ENCODE measurements at places on chromosomes 6 and 20.
A peak's percentile ranks its signal among the peaks of the same experiment; 100 is the strongest.

DNA sequence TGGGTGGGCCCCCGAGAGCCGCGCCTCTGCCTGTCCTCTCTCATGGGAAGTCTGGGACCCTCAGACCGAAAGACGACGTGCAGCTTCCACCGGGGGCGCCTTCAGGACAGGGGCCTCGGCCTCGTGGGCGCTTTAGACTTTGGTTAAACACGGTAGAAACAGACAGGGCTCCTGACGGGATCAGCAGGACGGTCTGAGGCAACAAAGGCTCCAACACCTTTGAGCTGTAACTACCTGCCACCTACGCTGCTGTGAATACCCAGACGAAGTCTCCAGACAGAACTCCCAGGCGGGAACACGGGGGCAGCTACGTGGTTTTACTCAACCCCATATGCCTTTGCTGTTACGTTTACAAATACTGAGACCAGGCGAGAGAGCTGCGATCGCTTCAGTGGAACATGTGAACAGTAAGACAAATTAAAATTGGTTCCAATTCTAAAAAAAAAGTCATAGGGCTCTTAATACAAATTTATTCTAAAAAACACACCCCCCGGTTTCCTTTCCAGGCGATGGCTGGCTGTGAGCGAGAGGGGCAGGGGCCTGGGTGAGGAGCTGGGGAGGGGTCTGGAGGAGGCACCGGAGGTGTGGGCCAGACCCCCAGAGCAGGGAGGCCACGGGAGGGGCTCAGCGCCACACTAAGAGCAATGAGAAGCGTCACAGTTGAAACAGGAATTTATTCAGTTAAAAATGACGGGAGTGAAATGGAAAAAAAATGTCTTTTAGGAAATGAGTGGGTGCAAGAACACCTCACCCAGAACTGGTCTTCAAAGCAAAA lies 453.2 kb downstream of the QKI start:
- no peak for DNase-seq

GRCh38 chr6:137699031-137699683 lies 167.9 kb upstream of the TNFAIP3 start:
- DNase-seq = peak; percentile 44

- DNase-seq = peak; percentile 50
Observed at GRCh38 chr6:165245287-165245686, 64.1 kb downstream of the C6orf118 start.

GRCh38 chr6:44022671-44023352 lies 104.4 kb downstream of the MRPL14 start:
- no peak for DNase-seq

DNA sequence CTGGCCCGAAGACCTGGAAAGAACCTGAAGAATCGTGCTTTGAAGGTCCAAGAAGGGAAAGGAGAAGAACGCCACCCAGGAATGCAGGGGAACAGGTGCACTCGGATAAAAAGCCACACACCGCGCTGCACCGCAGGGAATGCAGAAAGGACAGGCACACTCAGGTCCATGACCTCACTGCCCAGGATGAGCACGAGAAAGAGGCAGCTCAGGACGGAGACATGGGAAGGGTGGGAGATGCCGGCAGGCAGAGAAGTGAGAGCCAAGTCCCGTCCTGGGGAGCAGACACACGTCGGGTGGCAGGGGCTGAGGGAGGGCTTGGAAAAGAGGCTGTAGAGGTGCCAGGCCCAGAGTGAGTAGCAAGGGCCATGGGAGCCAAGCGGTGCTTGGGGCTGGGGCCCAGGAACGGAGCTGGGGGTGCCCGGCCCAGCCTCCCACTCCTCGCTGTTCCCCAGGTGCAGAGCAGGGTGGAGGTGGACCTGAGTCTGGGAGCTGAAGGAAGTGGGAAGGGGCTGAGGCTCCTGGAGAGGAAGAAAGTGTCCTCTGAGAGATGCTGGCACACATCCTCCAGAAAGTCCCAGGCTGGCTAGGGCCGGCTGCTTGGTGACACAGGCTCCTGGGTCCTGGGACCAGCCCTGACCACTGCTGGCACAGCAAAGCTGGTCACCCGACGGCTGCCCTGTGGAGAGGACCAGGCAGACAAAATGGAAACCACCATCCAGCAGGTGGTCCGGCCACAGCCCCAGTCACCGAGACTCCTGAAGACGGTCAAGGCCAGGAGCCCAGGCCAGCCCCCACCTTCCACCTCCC lies 91.3 kb downstream of the PSMB1 start:
- no peak for DNase-seq

GRCh38 chr6:97656706-97657350 lies 373.8 kb upstream of the MMS22L start:
- DNase-seq = no peak

DNA sequence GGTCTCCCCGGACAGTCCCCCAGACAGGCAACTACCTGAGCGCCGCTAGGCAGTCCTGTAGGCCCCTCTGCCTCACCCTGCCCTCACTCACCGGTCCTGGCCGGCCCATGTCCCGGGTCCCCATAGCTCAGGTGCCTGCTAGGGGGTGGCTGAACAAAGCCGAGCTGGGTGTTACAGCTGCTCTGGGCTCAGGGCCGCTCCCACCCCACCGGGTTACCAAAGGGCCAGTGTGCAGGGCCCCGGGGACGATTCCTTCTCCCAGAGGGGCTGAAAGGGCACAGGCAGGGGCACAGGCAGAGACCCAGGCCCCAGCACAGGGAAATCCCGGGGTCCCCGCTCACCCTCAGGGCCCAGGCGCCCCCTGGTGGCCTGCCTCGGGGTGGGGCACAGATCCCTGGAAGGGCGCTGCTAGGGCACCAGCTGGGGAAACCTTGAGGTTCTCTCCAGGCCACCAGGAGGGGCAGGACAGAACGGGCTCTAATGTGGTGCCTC lies 118.4 kb downstream of the GRM4 start:
- DNase-seq = peak; percentile 36

GRCh38 chr20:51019656-51020592 lies 3.0 kb downstream of the KCNG1 start:
- DNase-seq = no peak

DNA sequence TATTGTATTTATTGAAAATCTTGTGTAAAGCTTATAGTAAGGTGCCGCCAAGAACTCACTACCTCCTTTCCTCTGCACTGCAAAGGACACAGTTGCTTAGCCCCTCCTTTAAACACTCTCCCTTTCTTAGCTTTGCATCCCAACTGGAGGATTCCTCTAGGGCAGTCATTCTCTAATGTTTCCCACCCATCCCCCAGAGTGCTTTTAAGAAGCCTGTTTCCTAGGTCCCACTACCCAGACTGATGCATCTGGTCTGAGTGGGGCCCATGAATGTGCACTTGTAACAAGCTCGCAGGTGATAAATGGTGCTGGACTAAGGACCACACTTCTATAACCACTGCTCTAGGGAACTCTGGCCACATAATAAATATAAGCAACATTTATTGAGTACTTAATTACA lies 55.2 kb downstream of the B4GALT5 start:
- DNase-seq = no peak

DNA sequence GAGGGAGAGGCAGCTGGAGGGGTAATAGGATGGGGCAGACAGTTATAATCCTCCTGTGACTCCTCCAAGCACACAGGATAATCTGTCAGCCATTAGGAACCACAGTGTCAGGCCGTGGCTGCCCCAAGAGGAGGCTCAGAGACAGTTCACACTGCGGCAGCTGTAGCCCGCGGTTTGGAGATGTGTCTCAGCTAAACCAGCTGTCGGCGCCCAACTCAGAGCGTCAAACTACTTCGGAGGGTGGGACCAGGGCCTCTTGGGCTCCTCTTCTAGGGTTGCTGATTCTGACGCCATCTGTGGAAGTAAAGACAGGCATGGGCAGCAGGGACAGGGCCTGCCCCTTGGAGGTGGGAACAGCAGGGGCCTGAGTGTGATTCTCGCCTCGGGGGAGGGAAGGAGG lies 309.8 kb downstream of the CDC5L start:
- peak; percentile 94 for DNase-seq

- DNase-seq = peak; percentile 63
Observed at GRCh38 chr6:157669747-157670216, 153.3 kb upstream of the SNX9 start.

DNA sequence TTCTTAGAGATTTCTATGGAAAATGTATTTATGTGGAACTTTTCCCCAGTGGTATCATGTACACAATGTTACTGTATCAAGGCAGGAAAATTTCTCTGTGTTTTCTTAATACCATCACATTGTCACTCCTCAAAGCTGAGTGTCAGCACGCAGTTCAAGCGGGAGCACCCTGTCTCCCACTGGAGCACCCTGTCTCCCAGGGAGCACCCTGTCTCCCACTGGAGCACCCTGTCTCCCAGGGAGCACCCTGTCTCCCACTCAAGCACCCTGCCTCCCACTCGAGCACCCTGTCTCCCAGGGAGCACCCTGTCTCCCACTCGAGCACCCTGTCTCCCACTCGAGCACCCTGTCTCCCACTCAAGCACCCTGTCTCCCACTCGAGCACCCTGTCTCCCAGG lies 51.3 kb downstream of the PSMG4 start:
- no peak for DNase-seq

DNA sequence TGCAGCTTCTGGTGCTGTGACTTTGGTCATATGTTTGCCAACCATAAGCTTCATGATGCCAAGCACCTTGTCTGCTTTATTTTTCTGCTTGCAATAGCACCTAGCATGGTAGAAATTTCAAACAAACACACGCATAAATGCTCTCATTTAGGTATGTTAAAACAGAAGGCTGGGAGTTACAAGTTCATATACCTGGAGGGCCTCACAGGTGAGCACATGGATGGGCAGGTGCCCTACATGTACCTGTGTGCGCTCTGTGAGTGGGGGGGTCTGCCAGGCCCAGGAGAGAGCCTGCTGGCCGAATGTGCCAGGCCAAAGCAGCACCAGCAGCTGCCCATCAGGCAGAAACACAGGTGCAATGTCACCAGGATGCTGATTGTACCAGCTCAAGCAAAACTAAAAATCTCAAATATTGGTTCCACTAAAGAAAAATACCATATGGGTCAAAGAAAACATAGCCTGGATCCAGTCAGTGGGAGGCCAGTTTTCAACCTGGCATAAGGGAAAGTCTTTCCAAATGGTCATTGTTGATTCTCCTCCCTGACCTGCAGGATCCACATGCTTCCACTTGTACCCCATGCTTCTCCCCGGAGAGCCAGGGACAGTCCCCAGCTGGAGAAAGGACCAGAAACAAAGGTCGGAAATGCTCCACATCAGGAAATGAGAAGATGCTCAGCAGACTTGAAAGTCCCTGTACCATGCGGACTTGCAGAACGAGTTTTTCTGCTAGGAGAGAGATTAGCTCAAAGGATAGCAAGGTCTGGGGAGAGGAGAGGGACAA lies 7.2 kb upstream of the PFDN4 start:
- no peak for DNase-seq

DNA sequence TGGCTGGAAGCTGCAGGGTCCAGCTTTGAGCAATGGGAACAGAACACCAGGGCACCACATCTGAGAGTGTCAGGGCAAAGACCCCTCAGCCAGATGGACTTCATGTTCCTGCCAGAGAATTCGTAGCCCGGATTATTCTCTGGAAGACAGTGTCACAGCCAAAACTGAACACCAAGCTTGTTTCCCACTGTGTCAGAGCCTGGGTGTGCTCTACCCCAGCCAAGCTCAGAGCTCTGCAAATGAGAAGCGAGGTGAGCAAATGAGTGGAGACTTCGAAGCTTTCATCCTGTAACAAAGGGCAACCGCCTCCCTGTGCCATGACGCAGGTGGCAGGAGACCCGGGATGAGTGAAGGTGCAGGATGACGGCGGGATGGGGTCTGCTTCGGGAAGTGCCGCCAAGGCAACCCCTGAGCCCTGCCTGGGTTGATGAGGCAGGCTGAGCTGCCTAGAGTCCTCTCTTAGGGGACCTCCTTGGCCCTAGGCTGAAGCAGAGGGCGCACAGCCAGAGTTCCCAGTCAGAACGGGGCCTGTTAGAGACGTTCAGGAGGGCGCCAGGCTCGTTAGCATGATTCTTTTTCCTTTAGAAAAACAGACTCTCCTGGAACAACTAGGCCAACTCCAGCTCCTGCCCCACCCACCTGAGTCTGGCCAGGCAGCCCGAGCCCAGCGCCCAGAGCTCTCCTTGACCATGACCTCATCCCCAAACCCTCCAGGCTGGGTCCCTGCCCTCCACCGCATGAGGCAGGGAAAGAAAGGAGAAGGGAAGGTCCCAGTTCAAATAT lies 187.7 kb downstream of the SOD2 start:
- no peak for DNase-seq

GRCh38 chr6:82371799-82372546 lies 8.4 kb downstream of the TPBG start:
- DNase-seq = peak; percentile 84

GRCh38 chr20:49948178-49948577 lies 12.0 kb downstream of the RNF114 start:
- no peak for DNase-seq

DNA sequence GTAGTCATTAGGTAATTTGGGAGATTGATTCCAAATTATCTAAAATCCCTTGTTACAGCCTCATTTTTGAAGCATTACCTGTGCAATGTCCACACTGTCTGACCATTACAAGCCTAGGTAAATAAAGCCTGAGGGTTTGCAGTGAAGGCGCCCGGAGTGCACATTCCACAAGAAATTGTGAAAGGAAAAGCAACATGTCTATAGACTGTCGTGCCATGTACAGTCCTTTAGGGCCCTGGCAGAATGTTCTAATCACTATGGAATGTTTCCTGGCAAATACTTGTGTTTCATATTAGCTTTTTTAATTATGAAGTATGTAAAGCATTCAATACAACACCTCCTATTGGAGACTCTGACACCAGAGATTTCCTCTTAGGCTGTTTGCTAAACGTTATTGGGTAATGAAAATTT lies 28.9 kb downstream of the PREP start:
- peak; percentile 73 for DNase-seq

GRCh38 chr6:161369339-161369738 lies 95.5 kb upstream of the AGPAT4 start:
- DNase-seq = peak; percentile 78

GRCh38 chr20:35662551-35662950 lies 2.1 kb downstream of the CPNE1 start:
- no peak for DNase-seq

- DNase-seq = no peak
Observed at GRCh38 chr6:107832151-107833056, 8.3 kb upstream of the SCML4 start.

- no peak for DNase-seq
Observed at GRCh38 chr6:130632897-130633296, 194.3 kb upstream of the SMLR1 start.

GRCh38 chr20:53226826-53227225 lies 254.7 kb downstream of the TSHZ2 start:
- no peak for DNase-seq

DNA sequence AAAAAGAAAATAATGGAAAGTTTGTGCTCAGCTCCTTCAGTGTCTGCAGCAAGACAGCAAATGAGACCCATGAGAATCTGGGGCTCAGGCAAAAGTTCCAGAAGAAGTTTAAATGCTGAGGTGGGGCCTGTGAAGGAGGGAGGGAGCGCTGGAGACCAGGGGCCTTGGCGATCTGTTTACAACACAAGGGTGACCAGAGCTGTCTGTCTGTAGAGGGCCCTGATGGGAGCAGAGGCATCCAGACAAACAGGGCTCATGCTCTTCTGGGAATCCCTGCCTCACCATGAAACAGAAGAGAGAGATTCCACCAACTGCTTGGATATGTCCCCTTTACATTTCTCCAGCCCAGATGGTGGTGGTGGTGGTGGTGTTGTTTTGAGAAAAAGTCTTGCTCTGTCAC lies 79.3 kb upstream of the SHLD1 start:
- no peak for DNase-seq

GRCh38 chr6:20577173-20577688 lies 43.0 kb downstream of the CDKAL1 start:
- no peak for DNase-seq

GRCh38 chr6:135971351-135971750 lies 119.8 kb downstream of the PDE7B start:
- no peak for DNase-seq

GRCh38 chr6:3433005-3433404 lies 23.8 kb downstream of the SLC22A23 start:
- no peak for DNase-seq
